ENCODE measurements at places on chromosomes 3 and 15.

DNA sequence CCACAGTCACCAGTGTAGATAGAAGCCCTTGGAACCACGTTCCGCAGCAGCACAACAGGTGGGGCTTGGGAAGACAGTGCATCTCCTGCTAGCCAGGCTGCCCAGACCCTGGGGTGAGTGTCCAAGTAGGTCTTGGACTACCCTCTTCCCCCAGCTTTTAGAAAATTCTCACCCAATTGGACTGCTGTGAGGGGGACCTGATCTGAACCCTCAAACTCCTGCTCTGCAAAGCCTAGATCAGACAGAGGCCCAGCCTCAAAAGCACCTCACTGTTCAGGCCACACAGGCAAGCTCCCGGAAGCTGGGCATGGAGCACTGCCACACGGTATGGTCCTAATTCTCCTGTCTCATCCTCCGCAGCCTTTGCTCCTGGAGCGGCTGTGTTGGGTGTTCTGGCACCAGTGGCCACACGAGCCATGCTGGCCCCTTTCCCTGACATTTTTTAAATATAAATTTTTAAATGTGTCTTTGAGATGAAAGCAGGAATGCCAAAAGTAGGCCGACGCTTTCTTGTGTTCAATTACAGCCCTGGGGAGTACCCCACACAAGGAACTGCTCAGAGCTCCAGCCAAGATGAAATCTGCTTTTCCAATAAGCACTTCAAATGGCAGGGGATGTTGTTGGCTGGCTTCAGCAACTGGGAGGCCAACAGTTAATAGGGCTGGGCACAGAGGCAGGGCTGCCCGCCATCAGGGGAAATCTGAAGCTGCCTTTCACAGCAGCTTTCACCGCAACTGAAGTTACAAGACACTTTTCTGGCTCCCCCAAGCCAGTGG is 40.9 kb downstream of the CPN2 start:
- no peak overlapping the region for H3K4me3 ChIP-seq
- peaks cover 30% of the 10 kb centered on the region for H3K4me1 ChIP-seq
- H3K27ac ChIP-seq: no peak overlapping the region

- DNase-seq: no peak
- peak overlapping the region; percentile 60 for H3K27ac ChIP-seq
- H3K36me3 ChIP-seq: no peaks in the 10 kb centered on the region
- no peak overlapping the region for H3K4me3 ChIP-seq
- peaks cover 14% of the 10 kb centered on the region for H3K4me1 ChIP-seq
Observed at GRCh38 chr3:172678068-172678467, 32.8 kb downstream of the NCEH1 start.

DNA sequence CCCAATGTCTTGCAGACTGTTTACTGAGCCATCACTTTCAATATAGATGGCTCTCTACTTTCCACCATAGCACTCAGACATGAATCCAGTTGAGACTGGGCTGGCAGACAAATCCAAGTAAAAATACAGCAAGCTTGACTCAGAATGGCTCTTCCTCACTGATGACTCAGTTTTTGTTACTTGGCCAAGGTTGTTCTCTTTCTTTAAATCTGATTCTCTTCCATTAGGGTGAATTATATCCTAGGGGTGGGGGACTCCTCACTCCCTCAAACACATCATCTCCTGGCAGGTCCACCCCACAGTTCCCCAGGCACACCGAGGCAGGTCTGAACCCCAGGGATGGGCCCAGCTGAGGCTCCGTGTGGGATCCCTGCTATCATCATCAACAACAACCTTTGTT is 157.9 kb downstream of the MEX3B start:
- no peak overlapping the region for H3K27ac ChIP-seq
- no peak overlapping the region for H3K4me3 ChIP-seq
- no peaks in the 10 kb centered on the region for H3K36me3 ChIP-seq
- H3K4me1 ChIP-seq: peaks cover 12% of the 10 kb centered on the region
- H3K27me3 ChIP-seq: no peaks in the 10 kb centered on the region

- no peak overlapping the region for H3K4me3 ChIP-seq
- H3K27me3 ChIP-seq: no peaks in the 10 kb centered on the region
- H3K27ac ChIP-seq: no peak overlapping the region
- H3K4me1 ChIP-seq: peaks cover 16% of the 10 kb centered on the region
- H3K36me3 ChIP-seq: peaks cover 5% of the 10 kb centered on the region
- DNase-seq: no peak
Observed at GRCh38 chr15:99282586-99282985, 31.3 kb downstream of the LRRC28 start.

GRCh38 chr3:195866686-195867511 is 41.5 kb downstream of the TNK2 start:
- peaks cover 28% of the 10 kb centered on the region for H3K36me3 ChIP-seq
- H3K4me3 ChIP-seq: no peak overlapping the region
- peaks cover 12% of the 10 kb centered on the region for H3K4me1 ChIP-seq

- H3K36me3 ChIP-seq: peaks cover 8% of the 10 kb centered on the region
- H3K27me3 ChIP-seq: no peaks in the 10 kb centered on the region
- DNase-seq: no peak
- H3K27ac ChIP-seq: peak overlapping the region; percentile 97
- H3K4me1 ChIP-seq: peaks cover 94% of the 10 kb centered on the region
Observed at GRCh38 chr3:194139071-194139813, 3.3 kb downstream of the HES1 start.

DNA sequence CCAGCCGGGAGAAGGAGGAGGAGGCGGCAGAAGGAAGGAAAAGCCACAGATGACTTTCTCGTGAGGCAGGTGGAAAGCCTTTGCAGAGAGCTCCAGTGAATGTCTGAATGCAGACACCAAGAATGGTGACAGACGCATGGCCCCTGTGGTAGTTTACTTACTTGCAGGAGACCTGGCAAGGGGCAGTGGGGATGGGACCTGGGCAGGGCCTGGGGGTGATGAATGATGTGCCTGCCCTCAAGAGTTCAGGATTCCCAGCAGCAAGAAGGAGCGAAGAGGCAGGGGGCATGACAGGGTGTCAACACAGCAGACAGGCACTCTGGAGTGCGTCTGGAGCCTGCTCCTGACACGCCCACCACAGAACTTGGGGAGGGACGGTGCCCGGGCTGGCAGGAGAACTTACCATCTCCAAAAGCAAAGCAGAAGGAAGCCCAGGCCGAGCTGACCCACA is 260.5 kb upstream of the LYSMD4 start:
- no peaks in the 10 kb centered on the region for H3K4me1 ChIP-seq
- H3K27ac ChIP-seq: no peak overlapping the region
- H3K4me3 ChIP-seq: no peak overlapping the region
- no peaks in the 10 kb centered on the region for H3K36me3 ChIP-seq
- DNase-seq: no peak

- no peak overlapping the region for H3K4me3 ChIP-seq
- H3K27me3 ChIP-seq: peaks cover 29% of the 10 kb centered on the region
- no peaks in the 10 kb centered on the region for H3K4me1 ChIP-seq
- no peak overlapping the region for H3K27ac ChIP-seq
- no peak for DNase-seq
Observed at GRCh38 chr3:12120374-12121140, 38.2 kb downstream of the TIMP4 start.

DNA sequence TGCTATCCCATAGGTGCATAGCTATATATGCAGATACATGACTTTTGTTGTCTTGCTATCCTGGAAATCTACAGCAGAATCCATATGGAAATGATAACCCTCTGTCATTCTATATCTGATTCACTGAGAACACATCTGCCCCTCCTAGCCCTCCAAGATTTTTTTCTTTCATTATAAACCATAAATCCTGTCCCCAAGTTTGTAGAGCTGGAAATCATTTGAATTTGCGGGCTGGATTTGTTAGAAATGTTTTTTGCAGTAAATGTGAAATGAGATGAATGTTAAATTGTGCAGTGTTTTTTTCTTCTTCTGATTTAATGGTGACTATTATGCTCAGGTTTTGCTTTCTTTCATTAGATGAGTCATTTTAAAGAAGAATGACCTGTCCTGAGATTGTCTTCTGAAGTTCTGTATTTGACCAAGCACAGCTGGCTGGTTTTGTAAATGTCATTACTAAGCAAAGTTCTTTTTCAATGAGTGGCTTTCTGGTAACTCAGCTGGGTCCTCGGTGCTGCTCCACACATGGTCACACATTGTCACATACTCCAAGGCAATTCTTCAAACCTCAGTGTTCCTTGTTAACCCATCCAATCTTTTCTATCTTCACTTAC is 25.3 kb upstream of the ABHD17C start:
- peak overlapping the region; percentile 56 for H3K27ac ChIP-seq
- DNase-seq: no peak
- H3K4me3 ChIP-seq: no peak overlapping the region
- peaks cover 9% of the 10 kb centered on the region for H3K4me1 ChIP-seq
- H3K27me3 ChIP-seq: no peaks in the 10 kb centered on the region

DNA sequence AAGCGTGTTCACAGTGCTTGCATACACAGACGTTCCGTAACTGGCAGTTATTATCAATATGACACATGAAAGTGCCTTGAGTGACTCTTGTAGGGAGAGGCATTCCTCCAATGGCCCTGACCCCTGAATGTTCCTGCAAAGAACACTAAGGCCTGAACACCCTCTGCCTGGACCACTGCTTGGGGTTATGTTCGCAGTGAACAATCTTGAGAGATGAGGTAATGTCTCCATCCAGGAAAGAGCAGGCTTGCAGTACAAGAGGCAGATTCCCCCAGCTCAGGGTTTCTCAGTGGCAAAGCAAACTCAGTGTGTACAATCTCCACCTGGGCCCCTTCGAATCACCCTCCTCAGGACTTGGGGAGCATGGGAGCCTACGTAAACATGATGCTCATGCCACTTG is 324.6 kb downstream of the MAGI1 start:
- no peaks in the 10 kb centered on the region for H3K4me1 ChIP-seq
- no peak overlapping the region for H3K27ac ChIP-seq
- no peaks in the 10 kb centered on the region for H3K27me3 ChIP-seq
- no peak overlapping the region for H3K4me3 ChIP-seq
- no peak for DNase-seq

- no peaks in the 10 kb centered on the region for H3K27me3 ChIP-seq
- H3K4me1 ChIP-seq: no peaks in the 10 kb centered on the region
- no peak overlapping the region for H3K27ac ChIP-seq
Observed at GRCh38 chr3:153901991-153902390, 219.2 kb upstream of the ARHGEF26 start.

DNA sequence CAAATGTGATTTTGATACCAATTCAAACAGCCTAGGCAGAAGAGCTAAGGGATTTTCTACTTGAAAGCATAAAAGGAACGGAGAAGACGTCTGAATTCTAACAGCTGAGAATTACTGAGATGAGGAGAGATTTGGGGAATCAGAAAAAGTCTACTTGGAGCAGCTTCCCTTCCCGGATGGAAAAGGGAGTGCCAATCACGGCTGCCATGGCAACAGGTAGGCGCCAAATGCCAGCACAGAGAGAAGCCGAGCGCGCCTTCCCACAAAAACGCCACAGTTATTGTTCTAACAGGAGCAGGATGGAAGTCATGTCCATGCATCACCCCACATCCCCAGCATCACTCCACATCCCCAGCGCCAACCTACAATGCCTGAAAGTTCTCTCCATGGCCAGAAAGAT is 63.5 kb upstream of the PRR20G start:
- H3K27me3 ChIP-seq: peaks cover 47% of the 10 kb centered on the region
- H3K4me3 ChIP-seq: no peak overlapping the region
- no peaks in the 10 kb centered on the region for H3K4me1 ChIP-seq
- no peak overlapping the region for H3K27ac ChIP-seq
- no peak for DNase-seq
- no peaks in the 10 kb centered on the region for H3K36me3 ChIP-seq
